Astrocyte of the spinal cord (primary cell): ENCODE measurements at places on chromosomes 12 and 14.

DNA sequence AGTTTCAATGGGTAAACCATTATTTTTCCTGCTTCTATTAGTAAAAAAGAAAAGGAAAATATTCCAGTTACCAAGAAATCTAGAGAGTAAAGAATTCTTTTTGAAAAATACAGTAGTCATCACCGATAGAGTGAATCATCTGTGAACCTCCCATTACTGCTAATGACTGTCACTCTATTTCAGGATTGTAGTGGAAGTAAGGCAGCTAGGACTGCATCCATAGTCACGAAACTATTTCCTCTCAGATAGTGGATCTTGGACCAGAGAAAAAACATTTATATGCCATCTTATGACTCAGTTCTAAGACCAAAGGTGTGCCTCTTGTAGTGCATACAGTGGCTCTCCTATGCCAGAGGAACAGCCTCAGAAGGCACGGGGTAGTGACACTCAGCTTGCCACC is 173.9 kb upstream of the PLEKHA5 start:
- no peak for DNase-seq

DNA sequence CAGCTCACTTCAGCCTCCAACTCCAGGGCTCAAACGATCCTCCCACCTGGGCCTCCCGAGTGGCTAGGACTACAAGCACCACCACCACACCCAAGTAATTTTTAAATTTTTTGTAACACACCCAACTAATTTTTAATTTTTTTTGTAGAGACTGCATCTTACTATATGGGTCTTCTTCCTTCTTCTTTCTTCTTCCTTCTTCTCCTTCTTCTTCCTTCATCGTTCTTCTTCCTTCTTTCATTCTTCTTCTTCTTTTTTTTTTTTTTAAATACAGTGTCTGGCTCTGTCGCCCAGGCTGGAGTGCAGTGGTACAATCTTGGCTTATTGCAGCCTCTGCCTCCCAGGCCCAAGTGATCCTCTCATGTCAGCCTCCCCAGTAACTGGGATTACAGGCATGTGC is 965 bp upstream of the CREBL2 start:
- DNase-seq = no peak

GRCh38 chr12:116609319-116610114 is 50.3 kb downstream of the MAP1LC3B2 start:
- DNase-seq = no peak

DNA sequence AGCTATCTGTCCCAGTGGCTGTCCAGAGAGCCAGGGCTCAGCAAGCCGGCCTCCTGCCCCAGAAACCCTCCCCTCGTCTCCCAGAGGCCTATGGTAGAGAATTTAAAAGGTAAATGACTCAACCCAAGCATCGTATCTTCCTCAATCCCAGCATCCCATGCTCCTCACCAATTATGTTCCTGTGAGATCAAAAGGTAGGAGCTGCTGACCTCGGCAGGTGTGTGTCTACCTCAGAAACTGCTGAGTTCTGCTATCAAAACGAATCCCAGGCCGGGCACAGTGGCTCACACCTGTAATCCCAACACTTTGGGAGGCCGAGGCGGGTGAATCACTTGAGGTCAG is 49.3 kb downstream of the FOXN3 start:
- DNase-seq = no peak

- no peak for DNase-seq
Observed at GRCh38 chr14:31943861-31944255, 133.2 kb upstream of the ARHGAP5 start.
